Esophagus squamous epithelium (tissue), 5 donors: ENCODE measurements at places on chromosomes 13 and 19.

GRCh38 chr19:42468273-42468796, 25.6 kb upstream of the CXCL17 start:
- no peak for DNase-seq

DNA sequence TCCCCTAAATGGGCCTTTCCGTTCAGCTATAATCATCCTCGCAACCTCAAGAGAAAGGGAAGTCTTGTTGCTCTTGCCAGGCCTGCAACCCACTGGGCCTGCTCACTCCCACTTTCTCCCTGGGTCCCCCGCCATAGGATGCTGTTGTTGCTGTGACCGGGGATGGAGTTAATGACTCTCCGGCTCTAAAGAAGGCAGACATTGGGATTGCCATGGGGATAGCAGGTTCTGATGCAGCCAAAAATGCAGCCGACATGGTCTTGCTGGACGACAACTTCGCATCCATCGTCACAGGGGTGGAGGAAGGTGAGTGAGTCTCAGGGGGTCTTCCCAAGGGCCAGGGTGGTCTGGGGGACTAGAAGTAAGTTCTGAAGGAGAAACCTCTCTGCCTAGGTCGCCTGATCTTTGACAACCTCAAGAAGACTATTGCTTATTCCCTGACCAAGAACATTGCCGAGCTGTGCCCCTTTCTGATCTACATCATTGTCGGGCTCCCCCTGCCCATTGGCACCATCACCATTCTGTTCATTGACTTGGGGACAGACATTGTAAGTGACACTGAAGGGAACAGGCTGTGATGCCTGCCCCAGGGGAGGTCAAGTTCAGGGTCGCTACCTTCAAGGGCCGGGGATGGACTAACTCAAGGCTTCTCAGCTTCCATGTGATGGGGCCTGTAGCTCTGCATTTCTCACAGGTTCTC, 26.8 kb downstream of the ATP12A start:
- DNase-seq: no peak

GRCh38 chr19:46551164-46551563, 50.0 kb upstream of the CALM3 start:
- DNase-seq: no peak

DNA sequence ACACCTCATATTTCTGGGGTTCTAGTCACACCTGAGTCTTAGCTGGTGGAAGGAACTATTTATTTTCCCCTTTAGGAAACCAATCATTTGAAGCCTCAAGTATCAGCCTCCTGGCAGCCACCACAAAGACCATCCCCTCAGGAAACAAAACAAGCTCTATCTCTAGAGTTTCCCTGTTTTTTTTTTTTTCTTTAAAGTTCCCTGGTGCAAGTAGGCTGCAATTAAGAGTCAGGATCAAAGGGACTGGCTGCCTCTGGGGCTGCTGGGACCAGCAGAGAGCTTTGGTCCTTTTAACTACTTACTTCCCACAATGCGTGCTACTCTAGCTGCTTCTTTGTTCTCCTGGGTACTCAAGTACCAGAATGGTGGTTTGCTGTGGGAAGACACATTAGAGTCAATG, 11.4 kb downstream of the MBNL2 start:
- no peak for DNase-seq

DNA sequence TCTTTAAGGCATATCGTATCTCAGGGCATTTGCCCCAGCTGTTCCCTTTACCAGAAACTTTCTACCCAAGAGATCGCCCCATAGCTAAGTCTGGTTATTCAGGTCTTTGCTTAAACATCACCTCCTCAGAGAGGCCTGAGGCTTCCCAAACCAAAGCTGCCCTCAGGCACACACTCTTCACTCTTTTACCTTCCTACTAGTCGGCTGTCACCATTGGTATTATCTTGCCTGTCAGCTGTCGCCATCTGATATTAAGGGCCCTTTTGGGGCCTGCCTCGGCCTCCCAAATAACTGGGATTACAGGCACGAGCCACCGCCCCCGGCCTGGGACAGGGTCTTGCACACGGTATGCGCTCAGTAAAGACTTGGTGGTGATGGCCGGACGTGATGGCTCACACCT, 1.0 kb downstream of the GADD45GIP1 start:
- DNase-seq: no peak

DNA sequence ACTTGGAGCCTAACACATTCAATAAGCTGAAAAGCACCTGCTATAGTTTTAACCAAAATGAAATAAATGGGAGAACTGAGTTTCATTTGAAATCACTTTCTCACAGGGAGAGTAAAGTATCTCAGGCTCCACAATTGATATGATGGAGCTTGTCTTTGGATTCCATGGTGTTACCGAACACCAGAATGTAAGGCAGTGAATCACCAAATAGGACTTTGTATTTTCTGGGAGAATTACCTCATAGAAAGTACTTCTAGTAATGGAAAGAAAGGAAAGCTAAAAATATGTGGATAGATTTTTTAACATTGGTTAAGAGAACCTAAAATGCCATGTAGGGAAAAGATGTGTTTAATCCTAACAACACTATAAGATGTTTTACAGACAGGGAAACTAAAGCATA, 123.6 kb downstream of the NALCN start:
- DNase-seq: no peak

DNA sequence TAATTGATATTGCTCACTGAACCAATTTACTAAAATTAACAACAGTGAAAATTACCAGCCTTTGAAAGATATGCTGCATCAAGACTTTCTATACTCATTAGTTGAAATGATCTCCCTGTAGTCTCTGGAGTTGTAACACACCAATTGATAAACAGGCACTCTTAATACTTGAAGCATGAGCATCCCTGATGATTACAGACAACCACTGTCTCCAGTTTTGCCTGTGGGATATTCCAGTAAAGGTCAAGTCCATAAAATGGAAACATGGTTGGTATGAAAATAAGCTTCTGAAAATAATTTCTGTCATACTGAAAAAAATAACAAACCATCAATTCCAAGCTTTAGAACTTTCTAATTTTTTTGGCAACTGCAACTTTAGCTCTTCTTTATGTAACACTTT, 405.8 kb downstream of the SPRY2 start:
- no peak for DNase-seq

DNA sequence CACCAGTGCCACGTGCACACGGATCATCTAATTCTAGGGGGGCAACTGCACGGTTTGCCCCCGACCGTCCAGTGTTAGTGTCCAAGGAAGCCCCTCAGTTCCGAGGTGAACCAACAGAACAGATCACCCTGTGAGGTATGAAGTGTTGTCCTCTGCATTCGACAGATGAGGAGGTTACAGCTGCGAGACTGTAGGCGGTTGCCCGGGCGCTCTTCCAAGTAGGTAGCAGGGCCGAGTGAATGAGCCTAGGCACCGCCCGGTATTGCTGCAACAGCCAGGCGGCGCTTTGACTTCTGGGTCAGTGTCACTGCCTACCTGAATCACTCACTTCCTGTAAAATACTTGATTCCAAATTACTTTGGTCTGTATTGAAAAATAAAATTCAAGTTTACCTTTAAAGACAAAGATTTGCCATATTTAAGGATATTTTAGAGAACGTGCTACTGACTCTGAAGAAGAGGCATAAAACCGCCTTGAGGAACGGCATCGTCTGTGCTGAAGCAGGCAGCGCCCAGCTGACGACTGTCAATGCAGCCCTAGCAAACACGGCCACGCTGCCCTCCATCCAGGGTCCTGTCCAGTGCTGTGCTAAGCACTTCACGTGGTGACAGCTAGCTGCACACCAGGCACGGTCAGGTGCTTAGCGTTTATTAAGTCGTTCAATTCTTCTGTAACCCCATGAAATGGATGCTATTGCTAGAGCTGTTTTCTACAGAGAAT, 19.3 kb upstream of the RASA3 start:
- no peak for DNase-seq
